ENCODE measurements at places on chromosomes 11 and 22.

DNA sequence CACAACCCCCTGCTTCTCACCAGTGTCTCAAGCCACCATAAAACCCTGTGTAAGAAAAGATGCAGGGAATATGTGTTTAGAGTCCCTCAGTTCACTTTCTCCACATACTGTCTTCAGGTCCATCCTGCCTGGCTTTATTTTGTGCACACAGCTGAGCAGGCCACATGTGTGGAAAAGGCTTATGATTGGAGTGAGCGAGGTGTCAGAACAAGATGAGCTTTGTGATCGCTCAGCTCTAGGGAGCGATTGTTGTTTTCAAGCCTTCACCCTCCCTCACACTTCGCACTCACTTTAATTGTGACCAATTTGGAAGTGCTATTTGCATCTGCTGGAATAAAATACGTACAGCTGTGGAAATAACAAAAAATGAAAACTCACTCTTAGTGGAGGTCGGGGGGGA lies 931.1 kb upstream of the TENM4 start:
- DNase-seq: no peak

DNA sequence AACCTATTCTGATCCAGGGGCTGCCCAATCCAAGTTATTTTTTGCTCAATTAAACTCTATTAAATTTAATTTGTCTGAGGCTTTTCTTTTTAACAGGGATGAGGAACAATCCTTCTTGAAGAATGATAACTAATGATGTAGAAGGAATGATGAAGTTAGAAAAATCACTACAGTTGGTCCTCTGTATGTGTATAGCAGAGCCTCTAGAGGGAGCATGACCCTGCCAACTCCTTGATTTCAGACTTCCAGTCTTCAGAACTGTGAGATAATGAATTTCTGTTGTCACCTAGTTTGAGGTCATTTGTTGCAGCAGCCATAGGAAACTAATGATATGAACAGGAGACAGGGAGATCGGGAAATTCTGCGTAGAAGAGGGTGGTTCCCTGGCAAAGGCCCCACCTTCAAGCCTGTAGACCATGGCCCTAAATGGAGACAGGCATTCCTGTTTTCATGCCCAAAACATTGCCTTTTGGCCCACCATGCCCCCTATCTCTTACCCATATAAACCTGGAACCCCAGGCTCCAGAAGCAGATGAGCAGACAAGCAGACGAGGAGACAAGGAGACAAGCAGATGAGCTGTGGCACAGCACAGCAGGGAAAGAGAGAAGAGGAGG lies 7.7 kb upstream of the QSER1 start:
- no peak for DNase-seq

GRCh38 chr11:2224254-2224653 lies 46.1 kb downstream of the ASCL2 start:
- no peak for DNase-seq

DNA sequence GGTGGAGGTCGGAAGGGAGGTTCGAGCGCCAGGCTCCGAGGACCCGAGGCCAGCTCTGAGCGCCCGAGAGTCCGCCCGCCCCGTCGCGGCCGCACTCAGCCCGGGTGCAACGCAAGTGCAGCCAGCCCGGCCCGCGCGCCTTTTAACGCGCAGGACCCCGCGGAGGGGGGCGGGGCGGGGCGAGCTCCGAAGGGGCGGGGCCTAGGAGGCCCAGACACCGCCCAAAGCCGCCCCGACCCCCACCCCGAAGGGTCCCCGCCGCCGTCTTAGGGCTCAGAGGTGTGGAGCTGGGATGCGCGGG lies at the start of gene PHOX2A:
Gene PHOX2A (minus strand): TSS at position 117 of the 301 bp plus-strand sequence. CDS start 172 bp downstream, outside the sequence.
- no peak for DNase-seq

DNA sequence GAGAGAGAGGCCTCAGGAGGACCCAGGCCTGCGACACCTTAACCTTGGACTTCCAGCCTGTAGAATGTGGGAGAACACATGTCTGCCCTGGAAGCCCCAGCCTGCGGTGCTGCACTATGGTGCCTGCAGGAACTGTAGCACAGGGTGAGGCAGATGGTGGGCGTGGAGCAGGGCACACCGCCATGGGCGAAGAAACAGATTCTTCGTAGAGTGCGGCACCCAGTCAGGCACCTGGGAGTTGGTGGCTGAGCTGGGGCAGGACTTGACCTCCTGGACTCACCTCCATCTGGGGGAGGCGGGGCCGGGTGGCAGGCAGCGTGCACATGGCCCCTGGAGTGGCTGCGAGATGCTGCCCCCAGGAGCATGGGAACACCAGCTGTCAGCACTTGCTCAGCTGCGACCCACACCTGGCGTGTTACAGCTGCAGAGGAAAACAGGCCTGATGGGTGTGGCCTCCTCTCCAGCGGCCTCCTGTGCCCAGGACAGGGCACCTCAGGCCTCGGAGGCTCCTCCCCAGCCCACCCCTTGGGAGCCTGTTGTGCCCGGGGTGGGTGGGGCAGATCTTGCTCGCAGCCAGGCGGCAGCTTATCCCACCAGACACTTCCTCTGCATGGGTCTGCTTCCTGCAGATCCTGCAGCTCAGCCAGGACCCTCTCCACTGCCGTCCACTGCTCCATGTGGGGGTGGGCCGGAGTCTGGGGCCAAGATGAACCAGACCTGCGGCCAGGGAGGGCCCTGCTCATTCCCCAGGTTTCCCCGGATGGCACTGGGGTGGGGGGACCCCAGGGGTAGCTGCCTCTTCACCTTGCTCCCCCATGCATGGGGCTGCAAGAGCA lies 80.4 kb downstream of the MYEOV start:
- no peak for DNase-seq

DNA sequence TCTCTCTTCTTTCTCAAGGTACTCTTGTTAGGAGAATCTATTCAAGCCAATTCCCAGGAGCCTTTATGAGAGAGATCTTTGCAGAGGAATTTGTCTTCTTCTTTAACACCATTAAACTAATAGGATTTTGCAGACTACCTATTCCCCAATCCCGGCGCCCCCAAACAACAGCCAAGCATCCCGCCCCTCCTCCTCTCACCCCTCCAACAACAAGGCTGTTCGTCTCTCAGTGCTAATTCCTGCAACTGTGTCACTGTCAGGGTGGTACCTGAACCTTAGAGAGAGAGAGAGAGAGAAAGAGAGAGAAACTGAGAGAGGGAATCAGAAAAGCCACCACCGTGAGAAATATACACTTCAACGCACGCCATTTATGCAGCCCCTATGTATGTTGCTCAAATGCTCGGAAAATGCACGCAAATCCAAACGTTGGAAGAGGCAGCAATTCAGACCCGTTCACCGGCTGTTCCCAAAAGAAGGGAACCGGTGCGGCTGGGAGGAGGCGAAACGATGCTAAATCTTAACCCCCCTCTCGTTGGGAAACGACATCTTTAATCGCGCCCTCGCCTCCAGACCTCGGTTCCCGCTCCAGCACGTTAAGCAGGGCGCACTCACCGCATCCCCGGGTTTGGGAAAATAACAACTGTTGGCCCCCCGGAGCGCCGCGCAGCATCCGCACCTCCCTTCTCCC lies 961 bp downstream of the KCNA4 start:
- no peak for DNase-seq

- peak; percentile 100 for DNase-seq
These were observed 555.3 kb downstream of the MIAT start for GRCh38 chr22:27212617-27213177.

GRCh38 chr11:70159627-70160570 lies 43.2 kb upstream of the FADD start:
- no peak for DNase-seq

GRCh38 chr22:46090631-46091201 lies 59.6 kb upstream of the PPARA start:
- no peak for DNase-seq

- DNase-seq: peak; percentile 94
These were observed 10.9 kb upstream of the HBE1 start for GRCh38 chr11:5280582-5281102.

DNA sequence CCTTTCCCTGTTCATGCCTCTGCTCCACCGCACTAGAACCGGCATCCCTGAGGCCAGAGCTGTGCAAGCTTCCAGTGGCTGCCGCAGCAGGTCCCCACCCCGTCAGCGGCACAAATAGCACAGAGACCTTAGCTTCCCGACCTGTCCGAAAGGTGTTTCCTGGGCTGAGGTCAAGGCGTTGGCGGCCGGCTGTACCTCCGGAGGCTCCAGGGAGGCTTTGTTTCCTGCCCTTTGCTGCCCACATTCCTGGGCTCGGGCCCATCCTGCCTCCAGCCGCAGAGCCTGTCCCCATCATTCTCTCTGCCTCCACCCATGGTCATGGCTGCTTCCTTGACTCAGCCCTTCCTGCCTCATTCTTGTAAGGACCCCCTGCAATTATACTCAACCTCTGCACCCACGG lies 31.2 kb downstream of the ARHGAP8 start:
- DNase-seq: no peak

- DNase-seq: no peak
These were observed 1.4 kb downstream of the OR52N2 start for GRCh38 chr11:5809905-5810795.

DNA sequence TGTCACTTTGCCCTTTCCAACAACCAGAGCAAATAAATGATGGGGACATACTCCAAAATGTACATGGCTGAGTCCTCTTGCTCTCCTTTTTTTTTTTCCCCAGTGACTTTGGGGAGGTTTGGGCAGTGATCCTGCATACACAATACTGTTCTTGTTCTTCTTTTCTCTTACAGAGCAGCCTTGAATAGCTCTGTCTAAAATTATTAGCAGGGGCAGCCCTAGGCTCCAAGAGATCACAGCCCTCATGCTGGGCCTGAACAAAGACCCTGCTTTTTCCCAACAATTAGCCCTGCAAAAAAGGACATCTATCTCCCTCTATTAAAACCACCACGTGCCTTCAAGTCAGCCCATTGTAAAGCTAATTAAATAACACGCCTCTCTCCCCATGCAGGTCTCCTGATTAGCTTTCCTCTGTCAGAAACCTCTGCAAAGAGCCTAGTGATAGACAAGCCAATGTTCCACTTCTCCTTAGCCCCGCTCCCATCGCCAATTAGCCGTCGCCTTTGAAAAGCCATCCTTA lies 54.7 kb downstream of the ETS1 start:
- no peak for DNase-seq

DNA sequence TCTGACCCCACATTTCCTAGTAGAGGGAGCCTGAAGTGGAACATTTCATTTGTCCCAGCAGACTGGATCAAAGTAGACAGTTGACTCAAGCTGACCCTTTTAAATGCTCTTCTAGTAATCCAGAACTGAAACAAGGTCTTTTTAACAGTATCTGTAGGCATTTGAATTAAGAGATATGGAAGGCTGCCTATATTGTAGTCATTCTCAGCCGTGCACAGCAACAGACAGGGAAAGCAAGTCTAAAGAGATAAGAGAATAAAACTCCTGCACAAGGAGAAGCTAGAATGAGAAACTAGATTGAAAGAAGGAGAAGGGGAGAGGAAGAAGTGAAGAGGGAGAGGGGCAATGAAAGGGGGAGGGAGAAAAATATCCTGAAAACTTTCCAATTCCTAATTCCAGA lies 180.6 kb upstream of the MTMR2 start:
- no peak for DNase-seq

DNA sequence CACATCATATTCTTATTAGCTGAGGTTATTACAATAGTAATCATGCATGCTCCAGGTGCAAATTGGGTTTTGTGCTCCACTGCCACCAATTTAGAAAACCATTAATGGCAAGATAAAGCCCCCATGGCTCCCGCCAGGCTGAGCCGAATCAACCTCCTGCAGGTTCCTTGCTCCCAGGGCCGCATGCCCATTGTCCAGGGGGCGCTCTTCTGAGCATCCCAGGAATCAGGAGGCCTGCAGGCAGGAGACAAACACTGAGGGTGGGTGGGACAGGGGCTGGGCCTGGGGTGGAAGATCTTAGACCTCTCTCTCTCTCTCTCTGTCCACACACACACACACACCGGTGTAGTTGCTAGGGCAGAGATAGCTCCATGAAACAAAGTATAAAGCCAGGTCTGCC lies 57.4 kb downstream of the BUD13 start:
- no peak for DNase-seq

DNA sequence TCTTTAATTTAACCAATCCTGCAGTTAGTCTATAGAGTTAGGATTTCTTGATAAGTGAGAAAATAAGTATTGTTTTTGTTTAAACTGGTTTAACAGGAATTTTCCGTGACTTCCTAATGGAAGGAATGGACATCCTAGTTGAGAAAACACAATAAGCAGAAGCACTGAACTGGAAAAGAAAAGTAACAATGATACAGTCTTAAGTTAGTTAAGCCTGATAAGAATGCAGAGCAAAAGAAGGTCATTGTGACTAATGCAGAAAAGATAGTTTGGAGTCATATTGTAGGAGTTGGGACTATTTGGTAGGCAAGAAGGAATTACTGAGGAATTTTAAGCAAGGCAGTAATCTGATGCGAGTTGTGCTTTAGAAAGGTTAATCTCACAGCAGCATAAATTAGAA lies 11.7 kb downstream of the RNF141 start:
- peak; percentile 20 for DNase-seq

GRCh38 chr11:115347106-115347505 lies 157.1 kb downstream of the CADM1 start:
- no peak for DNase-seq

- no peak for DNase-seq
These were observed 54.9 kb upstream of the LMO1 start for GRCh38 chr11:8318536-8318935.

DNA sequence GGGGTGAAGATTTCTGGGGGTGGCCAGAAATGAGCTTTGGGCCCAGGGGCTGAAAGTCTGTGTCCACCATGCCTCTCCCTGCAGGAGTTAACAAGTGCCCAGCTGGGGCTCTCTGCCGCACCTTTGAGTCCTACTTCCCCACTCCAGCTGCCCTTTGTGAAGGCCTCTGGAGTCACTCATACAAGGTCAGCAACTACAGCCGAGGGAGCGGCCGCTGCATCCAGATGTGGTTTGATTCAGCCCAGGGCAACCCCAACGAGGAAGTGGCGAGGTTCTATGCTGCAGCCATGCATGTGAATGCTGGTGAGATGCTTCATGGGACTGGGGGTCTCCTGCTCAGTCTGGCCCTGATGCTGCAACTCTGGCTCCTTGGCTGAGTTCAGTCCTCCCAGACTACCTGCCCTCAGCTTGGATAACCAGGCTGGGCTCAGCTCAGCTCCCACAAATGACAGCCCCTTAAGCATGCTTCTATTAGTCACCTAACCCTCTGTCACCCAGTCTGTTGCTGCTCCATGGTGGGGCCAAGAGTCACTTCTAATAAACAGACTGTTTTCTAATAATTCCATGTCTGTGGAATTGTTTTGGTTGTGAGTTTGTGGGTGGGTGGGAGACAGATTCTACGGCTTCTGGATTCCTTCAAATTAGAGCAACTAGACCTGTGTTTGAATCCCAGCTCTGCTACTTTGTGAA lies 3.0 kb upstream of the INPPL1 start:
- DNase-seq: no peak

DNA sequence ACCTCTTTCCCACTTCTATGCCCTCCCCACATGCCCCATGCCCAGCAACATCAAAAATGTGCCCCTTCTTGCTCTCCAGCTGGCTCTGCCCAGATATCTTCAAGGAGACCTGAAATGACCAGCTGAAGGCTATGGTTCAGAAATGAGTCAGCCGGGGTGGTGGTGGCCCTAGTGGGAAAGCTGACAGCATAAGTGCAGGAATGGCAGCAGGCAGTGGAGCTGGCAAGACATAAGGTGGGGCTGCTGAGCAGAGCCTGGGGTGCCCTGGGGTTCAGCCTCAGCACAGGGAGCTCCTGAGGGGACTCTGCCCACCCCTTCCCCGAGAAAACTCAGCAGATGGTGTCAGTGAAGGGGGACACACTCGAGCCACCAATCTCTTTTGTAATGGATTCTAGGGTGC lies 593.4 kb downstream of the BUD13 start:
- no peak for DNase-seq
